ENCODE measurements at places on chromosomes 2 and 18.

DNA sequence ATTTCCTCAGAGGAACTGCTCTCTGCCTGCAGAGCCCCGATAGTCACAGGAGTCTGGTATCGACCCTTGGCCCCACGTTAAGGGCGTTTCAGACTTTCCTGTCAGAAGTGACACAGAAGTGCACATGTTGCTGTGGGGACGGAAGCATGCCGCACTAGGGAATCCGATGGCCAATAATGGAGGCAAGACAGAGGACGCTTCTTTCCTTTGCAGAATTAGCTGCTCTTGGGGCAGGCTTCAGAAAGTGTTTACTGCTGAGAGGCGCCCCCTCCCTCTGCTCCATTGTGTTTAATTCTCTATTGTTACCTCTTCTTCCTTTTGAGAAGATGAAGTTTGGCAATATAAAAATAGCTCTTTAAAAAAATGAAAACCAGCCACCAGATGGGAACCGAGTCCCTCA, 118.6 kb upstream of the EML6 start:
- no peak for DNase-seq

DNA sequence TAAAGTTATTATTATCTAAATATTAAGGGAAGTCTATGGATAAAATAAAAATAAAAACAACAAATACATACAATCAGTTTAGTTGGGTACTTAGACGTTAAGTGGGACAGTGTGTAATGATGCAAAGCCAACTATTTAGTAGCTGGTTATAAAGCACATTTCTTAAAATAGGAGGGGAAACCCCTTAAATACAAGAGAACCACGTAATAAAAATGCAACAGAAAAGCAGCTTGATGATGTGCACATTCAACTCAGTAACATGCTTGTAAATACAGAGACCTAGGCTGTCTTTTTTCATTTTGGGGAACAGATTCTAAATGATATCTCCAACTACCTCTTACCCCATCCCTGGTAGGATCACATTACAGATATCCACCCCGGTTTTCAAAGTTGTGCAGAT, 134.3 kb upstream of the AQP4 start:
- DNase-seq, result no peak

GRCh38 chr2:190339394-190339793, 4.0 kb upstream of the INPP1 start:
- DNase-seq, result no peak

GRCh38 chr2:46353509-46353908, 56.3 kb downstream of the EPAS1 start:
- DNase-seq, result no peak

- DNase-seq, result no peak
Measured at GRCh38 chr2:227079726-227080125, 84.3 kb downstream of the COL4A4 start.

GRCh38 chr2:101985101-101985792, 6.5 kb upstream of the IL1R2 start:
- no peak for DNase-seq

DNA sequence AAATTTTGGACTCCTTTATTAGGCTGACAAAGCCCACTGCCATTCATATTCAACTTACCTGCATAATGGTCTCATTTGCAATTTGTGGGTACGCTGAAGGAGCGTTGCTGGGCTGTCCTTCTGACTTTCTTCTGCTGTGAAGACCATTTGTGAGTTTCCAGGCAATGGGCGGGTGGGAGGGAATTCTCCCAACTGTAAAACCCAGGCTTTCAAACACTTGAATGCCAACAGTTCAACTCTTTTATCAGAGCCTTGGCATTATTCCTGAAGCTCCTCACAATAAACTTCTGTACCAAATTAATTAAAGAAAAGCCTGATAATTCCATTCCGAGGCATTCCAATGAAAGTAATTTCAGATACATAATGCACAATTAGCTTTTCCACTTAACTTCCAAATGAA, 35.2 kb upstream of the GPR39 start:
- DNase-seq, result no peak

DNA sequence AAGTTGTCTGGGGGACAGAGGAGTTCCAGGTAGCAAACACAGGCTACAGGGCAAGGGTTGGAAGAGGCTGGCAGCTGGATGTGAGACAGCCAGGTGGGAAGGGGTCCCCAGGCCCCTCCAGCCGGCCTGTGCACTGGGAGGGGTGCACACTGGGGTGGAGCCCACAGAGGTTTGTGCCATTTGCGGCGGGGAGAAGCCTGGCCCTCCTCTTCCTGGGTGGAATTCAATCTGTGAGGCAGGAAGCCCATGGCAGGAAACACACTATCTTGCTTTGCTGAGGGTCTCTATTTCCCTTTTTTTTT, 63.3 kb downstream of the PXDN start:
- no peak for DNase-seq

DNA sequence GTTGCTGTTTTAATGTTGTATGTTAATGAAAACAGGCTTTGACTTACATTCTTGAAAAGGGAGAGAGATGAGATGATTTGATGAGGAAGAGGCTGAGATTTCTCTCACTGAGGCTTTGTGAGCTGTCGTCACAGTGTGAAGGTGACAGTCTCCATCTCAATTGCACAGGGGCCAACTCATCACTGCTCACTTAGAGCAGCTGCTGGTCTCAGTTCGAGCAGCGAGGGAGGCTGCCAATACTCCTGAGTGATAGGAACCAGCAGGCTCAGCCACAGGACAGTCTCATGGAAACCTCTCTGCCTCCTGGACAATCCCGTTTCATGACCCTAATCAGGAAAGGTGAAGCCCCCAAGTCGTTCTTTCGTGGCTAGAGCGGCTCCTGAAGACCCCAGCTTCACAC, 170.7 kb upstream of the SOX11 start:
- DNase-seq, result no peak

DNA sequence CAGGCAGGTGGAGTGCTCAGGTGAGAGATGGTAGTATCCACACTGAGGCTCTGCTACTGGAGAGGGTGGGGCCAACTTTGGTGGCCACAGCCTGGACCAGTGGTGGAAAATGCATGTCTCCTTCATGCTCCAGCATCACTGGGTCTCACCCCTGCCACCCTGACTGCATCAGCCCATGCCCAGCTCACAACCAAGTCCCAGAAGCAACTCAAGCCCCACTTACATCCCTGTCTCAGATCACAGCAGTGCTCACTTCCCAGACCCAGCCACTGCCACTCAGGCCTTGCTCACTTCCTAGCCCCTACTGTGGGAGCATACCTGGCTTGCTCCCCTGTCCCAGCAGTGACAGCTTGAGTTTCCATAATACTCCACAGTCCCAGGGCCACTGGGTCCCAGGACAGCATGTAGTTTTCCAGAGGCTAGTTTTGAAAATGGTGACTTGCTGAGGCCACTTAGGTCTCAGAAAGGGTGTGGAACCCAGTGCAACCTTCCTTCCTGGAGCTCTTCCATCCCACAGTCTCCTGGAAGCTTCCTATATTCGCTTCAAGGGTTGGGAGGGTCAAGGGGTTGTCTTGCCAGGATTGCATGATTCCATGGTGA, 58.8 kb downstream of the GPC1 start:
- DNase-seq, result no peak

GRCh38 chr2:39156846-39157245, 36.0 kb upstream of the SOS1 start:
- no peak for DNase-seq

GRCh38 chr2:138210487-138210886, 246.2 kb downstream of the HNMT start:
- DNase-seq, result no peak

GRCh38 chr2:175929850-175930249, 72.2 kb downstream of the LNPK start:
- no peak for DNase-seq

DNA sequence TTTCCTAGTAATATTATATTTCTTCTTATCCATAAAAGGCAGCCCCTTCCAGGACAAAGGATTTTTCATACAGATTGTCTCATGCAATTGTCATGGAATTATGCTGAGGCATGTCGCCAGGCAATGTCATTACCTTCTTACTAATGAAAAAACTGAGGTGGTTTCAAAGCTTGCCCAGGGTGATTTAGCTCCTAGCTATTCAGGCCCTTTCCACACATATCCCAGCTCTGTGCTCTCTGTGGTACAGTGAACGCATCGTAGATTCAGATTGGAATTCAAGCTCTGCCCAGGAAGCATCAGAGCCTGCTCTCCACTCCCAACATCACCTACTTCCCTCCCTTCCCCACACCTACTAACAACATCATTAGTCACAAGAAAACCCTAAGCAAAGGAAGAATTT, 60.1 kb downstream of the ATP8B1 start:
- peak; percentile 40 for DNase-seq

GRCh38 chr2:177568390-177568789, 175.8 kb downstream of the AGPS start:
- no peak for DNase-seq

DNA sequence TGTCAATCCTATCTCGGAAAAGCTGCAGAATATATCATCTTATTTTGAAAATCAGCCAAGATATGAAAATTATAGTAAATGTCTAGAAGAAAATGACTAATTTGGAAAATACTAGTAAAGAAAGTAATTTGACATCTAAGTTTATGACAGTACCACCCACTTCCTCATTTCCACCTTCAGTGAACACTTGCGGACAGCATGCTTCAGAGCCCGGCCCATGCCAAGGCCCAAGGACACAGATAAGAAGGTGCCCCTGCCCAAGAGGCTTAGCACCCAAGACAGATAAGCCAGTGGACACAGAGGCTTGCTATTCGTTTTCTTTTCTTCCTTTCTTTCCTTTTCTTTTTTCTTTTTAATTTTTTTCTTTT, 4.8 kb upstream of the KCNG2 start:
- no peak for DNase-seq

DNA sequence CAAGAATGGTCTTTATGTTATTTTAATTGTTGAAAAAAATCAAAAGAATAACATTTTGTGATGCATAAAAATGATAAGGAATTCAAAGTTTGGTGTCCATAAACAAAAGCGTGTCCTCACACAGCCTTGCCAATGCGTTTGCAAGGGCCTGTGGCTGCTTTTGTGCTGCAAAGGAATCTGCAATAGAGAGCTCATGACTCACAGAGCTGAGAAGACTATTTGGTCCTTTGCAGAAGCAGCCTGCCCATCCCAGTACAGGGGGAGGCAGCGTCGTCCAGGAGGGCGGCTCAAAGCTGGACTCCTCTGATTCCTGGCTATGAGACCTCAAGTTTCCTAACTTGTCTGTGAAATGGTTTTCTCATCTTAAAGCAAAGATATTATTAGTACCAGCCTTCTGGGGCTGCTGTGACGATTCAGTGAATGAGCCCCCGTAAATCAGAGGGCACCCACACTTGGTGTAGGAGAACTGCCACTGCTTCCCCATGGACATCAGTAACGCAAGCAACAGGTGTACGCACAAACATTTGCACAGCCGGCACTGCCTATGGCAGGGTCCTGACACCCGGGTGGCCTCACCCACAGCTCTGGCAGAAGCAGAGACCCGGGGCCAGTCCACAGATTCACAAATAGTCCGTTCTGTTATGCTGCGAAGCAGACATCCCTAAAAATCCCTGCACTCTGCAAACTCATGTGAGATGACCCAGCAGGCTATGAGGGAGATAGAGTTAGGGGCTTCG, 70.6 kb upstream of the ASAP2 start:
- no peak for DNase-seq

GRCh38 chr2:102772659-102773058, 10.8 kb downstream of the TMEM182 start:
- DNase-seq, result no peak

DNA sequence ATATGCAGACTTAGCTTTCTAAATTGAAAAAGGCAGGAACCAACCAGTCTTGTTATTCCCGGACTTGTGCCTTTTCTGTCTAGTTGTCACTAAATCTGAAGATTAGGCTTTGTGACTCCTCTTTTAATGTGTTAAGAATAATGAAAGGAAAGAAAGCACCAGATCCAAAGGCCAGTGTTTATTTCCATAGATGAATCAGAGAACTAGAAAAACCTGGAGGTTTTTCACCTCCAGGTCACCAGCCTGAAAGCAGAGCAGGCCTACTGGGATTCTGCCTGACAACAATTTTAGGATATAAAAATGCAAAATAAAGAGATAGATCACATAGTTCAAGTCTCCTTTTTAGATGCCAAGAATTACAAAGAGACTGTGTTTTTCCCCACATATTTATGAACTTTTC, 160.4 kb downstream of the GULP1 start:
- no peak for DNase-seq

- no peak for DNase-seq
Measured at GRCh38 chr2:59653164-59653563, 900.3 kb downstream of the BCL11A start.

GRCh38 chr2:73707058-73707457, 30.1 kb downstream of the TPRKB start:
- DNase-seq, result no peak

DNA sequence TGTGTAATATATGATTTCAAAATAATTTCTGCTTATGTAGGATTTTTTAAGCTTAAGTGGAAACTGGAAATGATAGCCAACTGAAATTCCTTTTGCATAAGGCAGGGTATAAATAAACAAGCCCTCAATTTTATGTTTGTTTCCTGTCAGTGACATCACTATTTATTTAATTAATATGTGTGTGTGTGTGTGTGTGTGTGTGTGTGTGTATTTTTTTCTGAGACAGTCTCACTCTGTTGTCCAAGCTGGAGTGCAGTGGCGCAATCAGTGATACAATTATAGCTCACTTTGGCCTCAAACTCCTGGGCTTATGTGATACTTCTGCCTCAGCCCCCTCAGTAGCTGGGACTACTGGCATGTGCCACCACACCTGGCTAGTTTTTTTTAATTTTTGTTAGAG, 29.3 kb upstream of the CYP20A1 start:
- no peak for DNase-seq

DNA sequence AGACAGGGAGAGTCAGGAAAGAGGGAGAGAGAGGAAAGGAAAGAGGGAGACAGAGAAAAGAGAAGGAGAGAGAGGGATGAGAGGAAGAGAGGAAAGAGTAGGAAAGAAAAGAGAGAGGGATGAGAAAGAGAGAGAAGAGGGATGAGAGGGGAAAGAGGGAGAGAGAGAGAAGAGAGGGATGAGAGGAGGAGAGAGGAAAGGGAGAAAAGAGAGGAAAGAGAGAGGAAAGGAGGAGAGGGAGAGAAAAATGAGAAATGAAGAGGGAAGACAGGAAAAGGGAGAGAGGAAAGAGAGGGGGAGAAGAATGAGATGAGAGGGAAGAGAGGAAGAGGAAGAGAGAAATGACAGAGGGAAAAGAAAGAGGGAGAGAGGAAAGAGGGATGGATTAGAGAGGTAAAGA, 207.0 kb upstream of the SKOR2 start:
- no peak for DNase-seq

- DNase-seq, result no peak
Measured at GRCh38 chr2:49296107-49296867, 142.0 kb upstream of the FSHR start.

DNA sequence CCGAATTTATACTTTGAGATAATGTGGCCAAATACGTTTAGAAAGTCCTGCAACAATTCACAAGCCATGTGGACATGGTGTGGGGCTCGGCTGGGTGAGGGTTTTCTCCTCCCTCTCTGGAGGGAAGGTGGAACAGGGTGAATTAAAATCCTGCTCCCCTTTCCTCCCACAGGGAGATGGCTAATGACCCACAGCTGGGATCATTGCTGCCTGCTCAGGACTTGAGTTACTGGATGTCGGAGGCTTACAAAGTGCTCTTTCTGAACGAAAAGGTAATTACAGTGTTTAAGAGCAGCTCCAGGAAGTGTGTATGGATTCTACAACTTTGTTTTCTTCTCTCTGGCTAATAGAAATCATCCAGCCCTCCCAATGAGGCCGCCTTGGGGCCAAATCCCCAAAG, 97.9 kb upstream of the ALKAL2 start:
- DNase-seq, result no peak

Data from retinal pigment epithelial cell (primary cell).